ENCODE measurements at places on chromosomes 2 and 18.

DNA sequence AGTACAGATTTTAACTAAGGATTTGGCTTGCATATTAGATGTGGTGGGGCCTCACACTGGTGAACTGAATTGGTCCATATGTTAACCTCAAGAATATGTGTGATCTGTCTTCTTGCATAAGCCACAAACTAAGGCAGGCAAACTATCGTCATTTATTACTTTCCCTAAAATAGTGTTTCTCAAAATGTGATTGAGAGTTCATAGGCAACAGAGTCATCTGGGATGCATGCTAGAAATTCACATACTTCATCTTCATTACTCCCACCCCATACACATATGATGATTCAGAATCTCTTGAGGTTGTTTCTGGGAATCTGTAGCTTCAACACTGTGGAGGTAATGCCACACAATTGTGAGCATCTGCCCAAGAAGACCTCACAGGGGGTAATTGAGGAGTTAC lies 822.8 kb upstream of the CDH2 start:
- DNase-seq: no peak

GRCh38 chr2:67808112-67808511 lies 254.7 kb downstream of the C1D start:
- DNase-seq: no peak

DNA sequence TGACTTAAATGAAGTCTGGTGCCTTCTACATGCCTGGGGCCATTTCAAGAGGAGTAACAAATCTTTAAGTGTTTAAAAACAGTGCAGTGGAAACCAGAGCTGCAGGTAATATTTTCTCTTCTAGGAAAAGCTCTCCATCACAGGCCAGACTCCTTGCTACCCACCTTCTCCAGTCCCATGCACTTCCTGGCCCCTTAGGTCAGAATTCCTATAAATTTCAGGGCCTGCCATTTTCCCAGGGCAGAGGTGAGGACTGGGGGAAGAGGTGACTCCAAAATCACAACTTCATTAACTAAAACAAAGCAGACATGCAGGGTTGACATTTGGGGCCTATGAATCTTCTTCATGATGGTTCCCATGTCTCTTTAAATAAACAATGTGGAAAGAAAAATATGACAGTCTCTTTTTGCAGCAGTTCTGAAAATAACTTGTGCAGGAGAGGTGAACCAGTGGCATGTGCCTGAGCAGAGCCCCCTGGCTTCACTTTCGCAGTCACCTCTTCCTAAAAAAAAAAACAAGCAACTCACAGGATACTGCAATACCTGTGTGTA lies 63.7 kb upstream of the TANC1 start:
- DNase-seq: no peak

- DNase-seq: no peak
Observed at GRCh38 chr18:46001892-46002291, 34.8 kb upstream of the EPG5 start.

DNA sequence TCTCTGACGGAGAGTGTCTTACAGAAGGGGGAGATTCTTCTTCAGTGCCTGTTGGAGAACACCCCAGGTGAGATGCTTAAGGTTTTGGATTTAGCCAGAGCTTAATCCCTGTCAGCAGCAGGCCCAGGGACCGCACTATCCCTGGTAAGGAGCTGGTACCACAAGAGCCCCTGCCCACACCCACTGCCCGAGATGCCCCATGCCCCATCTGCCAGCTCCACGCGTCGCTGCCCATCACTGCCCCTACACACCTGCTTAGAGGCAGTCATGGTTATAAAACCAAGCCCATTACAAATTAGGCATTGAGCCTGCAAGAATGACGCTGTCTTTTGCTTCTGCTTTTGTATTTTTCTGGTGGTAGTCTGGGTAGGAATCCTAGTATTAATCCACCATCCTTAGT lies 21.7 kb downstream of the CEP68 start:
- DNase-seq: no peak

GRCh38 chr2:169961911-169962310 lies 134.7 kb downstream of the UBR3 start:
- peak; percentile 79 for DNase-seq

GRCh38 chr18:13354402-13354801 lies 135.8 kb downstream of the LDLRAD4 start:
- DNase-seq: no peak

GRCh38 chr18:43789234-43790000 lies 512.1 kb upstream of the SYT4 start:
- DNase-seq: peak; percentile 58

DNA sequence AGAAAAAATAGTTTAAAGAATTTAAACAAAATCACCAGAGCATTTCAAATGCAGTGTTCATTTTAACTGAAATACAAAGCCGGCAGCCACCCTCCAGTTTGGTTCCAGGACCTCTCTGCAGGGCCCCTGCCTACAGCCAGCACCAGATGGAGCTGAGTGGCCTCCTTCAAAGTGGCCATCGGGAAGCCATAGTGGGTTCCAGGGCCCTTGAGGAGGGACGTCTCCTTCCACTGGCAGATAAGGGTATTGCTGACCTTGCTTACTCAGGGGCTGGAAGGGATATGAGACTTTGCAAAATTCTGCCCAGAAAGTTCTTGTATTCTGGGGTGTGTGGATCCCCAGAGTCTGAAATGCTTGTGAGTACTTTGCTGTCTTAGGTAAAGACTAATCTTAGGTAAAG lies 205.2 kb upstream of the APCDD1 start:
- no peak for DNase-seq

DNA sequence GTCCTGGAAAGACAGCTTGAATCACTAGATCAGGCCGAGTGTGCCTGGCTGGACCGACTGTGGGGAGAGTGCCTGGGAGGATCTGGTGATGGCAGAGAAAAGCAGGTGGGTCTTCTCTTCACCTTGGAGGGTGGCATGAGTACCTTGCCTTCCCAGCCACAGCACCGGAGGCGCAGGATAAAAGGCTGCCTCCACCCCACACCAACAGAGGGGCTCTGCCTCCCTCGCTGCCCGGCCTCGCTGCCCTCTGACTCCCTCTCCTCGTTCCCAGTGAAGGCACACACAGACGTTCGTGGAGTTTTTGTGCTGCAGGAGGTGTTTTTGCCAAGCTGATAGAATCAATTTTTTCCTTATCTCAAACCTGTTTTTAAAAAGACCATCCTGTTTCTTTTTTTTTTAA lies 71.4 kb upstream of the HAAO start:
- no peak for DNase-seq

- DNase-seq: no peak
Observed at GRCh38 chr18:59202258-59202820, 17.6 kb upstream of the GRP start.

DNA sequence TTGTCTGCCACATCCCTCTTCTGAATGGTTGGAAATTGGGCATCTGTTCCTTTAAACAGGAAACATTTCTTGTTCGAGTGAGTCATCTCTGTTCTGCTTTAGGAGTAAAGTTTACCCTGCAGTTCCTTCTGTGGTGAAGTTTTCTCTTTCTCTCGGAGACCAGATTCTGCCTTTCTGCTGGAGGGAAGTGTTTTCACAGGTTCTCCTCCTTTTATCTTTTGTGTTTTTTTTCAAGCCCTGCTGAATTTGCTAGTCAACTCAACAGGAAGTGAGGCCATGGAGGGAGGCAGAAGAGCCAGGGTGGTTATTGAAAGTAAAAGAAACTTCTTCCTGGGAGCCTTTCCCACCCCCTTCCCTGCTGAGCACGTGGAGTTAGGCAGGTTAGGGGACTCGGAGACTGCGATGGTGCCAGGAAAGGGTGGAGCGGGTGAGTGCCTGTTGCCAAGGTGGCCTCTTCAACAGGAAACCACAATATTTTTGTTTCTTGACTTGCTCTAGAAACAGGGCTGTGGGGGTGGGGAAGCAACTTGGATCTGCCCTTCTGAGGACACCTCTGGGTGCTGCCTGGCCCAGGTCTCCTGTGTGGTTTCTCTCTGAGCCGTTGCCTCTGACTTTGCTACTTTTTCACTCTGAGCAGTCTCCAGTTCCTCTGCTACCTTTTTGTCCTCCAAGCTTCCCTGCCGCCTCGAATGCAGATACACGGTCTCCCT lies 2.2 kb upstream of the CASP8 start:
- DNase-seq: peak; percentile 92

DNA sequence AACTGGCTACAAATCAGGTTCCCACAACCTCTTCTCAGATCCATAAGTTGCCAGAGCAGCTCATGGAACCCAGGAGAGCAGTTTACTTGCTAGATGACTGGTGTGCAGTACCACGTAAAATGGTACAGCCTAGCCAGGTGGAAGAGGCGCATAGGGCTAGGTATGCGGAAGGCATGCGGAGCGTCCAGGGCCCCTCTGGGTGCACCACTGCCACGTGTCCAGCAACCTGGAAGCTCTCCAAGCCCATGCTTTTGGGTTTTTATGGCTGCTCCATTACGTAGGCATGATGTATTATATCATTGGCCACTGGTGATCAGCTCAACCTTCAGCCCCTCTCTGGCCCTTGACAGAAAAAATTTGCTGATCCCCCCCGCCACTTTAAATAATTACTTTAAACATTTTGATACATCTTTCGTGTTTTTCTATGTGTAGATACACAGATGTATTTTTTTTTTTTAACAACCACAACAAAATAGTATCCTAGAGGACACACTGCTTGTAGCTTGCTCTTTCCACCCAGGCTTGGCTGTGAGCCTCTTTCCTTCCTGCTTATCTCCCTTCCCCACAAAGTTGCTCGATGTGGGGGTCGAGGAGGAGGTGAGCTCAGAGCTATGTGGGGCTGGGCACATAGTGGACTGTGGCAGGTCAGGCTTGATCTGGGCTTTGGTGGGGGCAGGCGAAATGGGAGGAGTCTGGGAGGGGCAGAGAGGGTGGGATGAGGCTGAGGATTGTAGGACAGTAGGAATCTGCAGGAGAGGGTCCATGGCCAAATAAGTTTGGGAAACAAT lies 65.4 kb upstream of the MCFD2 start:
- no peak for DNase-seq

GRCh38 chr18:8705238-8705960 lies at the start of gene MTCL1:
Gene MTCL1 (plus strand): TSS chr18:8705556. CDS start chr18:8705661, 105 bp downstream.
- DNase-seq: peak; percentile 61

- DNase-seq: peak; percentile 66
Observed at GRCh38 chr2:238513346-238513745, 86.6 kb downstream of the ASB1 start.

DNA sequence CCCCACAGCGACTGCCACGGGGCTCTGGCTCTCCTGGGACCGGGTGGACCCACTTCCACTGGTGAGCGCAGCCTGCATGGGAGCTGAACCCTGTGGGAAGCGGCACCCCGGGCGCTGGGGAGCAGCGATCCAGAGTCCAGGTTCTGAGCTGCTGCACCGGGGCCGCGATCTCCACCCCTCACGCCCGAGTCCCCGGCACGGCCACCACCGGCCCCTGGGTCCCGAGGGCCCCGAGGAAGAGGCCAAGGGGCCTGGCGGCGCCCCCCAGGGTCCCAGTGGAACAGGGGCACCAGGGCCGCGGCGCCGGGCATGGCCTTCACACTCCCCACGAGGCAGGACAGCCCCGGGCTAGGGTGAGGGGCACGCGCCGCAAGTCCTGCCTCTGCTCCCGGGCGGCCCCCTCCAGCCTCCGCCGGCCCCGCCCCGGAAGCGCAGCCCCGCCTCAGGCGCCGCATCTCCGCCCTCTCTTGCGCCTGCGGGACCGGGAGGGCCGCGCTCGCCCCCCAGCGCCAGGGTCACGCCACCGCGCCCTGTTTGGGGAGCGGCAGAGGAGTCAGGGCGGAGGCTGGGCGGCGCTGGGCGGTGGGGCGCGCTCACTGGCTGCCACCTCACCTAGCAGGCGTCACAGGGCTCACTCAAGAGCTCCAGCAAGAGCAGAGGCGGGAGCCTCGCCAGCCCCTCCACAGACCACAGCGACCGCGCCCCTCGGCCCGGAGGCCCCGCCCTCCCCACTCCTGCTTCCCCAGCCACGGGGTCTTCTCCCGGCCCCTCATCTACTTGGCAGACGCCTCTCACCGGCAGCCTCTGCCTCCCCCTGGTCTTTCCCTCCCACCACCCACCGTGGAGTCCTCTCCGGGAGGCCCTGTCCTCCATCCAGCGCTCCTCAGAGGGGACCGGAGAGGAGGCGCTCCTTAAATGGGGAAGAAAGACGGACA lies 26.8 kb downstream of the THAP4 start:
- peak; percentile 90 for DNase-seq

DNA sequence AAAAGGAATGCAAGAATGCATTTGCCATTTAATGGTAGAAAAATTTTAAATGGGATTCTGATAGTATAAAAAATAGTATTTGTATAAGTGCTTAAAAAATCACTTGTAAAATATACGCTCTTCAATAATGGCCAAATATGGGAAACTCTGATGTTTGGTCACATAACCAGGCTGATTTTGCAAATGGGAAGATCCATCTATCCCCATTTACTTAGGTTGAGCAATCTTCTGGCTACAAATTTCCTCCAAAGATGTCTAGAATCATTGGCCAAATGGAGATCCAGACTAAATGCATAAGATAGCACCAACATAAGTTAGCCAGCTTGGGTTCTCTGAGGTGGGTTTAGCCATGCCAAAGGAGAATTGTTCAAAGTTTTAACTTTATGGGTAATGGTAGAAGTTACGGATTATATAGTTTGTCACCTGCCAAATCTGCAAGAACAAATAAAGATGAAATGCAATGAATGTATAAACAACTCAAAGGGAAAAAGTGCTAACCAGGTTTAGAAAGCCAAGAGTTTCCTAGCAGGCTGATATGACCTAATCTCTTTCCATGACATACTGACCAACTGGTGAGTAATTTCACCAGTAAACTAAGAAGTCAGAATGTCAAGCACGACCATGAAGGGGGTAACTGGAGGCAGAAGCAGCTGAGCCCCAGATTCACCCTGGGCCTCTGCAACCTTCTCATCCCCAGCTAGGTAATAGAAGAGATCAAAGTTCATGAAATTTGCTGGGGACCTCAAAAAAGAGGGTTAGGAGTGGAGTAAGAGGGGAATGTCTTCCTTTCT lies 10.0 kb downstream of the RHOB start:
- peak; percentile 25 for DNase-seq

DNA sequence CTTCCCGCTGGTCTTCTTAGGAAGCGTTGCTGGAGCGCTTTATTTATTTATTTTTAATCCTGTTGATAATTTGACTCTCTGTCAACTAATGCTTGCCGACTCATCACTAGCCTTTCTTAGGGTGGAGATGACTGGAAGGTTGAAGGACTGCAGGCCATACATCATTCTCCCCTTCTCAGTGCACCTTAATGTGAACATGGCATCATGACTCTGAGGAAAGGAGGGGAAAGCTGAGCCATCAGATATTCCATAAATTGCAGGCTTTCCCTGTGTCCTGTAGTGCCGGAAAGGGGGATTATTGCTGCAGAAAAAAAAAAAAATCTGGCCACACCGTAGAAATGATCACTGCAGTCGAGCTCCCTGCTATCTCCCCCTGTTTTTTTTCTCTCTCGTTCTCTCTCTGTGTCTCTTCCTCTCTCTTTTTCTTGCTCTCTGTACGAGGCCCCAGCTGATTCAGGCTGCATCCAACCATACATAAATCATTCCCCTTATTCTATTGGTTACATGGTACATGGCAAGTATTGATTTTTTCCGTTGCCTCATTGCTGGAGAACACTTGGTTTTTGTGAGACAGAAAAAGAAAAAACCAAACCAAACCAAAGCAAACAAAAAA lies 125.8 kb upstream of the EFEMP1 start:
- no peak for DNase-seq

DNA sequence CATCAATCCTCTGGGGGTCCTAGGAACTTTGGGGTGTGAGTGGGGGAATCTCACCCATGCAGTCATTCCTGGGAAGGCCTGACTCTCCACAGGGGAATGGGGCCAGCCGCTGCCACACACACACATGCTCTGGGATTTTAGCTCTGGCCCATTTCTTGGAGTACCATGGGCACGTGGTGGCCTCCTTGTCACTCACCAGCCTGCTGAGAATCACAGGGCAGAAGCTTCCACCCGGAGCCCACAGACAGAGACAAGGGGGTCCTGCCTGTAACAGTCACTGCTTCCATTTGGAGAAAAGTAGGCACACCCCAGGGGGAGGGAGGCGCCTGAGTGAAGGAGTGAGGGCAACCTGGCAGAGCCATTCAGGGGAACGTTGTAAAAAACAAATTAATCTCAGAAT lies 48.8 kb downstream of the TWIST2 start:
- no peak for DNase-seq

Data from cardiac fibroblast (primary cell).